ENCODE measurements at places on chromosomes 1 and 21. TPM values are rescaled to one million over a fixed set of nuclear protein-coding genes. Genes with fewer than 3 reads are reported as not detected.

DNA sequence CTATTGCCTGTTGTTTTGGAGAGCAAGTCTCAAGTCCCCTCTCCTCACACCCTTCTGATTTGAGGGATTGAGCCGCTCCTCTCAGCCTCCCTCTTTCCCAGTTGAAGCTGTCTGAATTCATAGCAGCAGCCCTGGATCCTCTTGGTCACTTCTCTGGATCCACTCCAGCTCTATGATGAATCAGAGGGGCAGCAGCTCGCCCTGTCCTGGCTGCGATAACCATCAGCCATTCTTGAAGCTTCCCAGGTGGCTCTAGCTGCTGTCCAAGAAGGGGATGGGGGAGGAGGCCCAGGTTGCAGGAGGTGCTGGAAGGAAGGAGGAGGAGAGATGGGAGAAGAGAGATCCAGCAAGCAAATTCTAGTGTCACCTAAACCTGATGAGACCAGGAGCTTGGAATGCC, 31.3 kb downstream of the WNT4 start:
- no peaks in the 10 kb centered on the region for H3K27me3 ChIP-seq
- H3K36me3 ChIP-seq = peaks cover 34% of the 10 kb centered on the region
- peak overlapping the region; percentile 35 for H3K27ac ChIP-seq
- peaks cover 4% of the 10 kb centered on the region for H3K4me1 ChIP-seq
- no peak overlapping the region for H3K4me3 ChIP-seq

Gene FCRL2
- total RNA-seq = not detected

GRCh38 chr1:72837781-72838180, 555.4 kb upstream of the NEGR1 start:
- H3K36me3 ChIP-seq = no peaks in the 10 kb centered on the region
- H3K4me1 ChIP-seq = no peaks in the 10 kb centered on the region
- no peak for DNase-seq
- H3K4me3 ChIP-seq = no peak overlapping the region
- no peak overlapping the region for H3K27ac ChIP-seq
- H3K27me3 ChIP-seq = no peaks in the 10 kb centered on the region

DNA sequence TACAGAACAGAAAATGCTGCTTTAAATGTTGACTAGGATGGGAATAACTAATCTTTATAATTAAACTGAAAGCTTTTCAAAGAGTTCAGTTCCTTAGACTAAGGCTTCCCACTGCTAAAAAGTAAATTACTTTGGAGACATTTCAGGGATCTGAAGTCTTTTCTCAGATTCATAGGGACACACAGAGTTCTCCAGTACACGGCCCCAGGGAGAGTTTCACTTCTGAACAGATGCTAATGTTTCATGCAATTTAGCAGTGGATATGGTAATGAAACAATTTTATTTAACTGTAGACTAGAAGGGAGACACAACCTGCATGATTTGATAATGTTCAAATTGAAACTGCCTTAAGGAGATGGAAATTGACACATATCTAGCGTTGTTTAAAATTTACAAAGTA, 1282.6 kb downstream of the NCAM2 start:
- H3K27ac ChIP-seq = no peak overlapping the region
- no peaks in the 10 kb centered on the region for H3K27me3 ChIP-seq
- DNase-seq = no peak
- H3K36me3 ChIP-seq = no peaks in the 10 kb centered on the region
- H3K4me3 ChIP-seq = no peak overlapping the region
- no peaks in the 10 kb centered on the region for H3K4me1 ChIP-seq

Gene FCGR2B
- not detected for total RNA-seq

Data from activated T-helper 2 cell treated with anti-CD3 and anti-CD28 coated beads, Interferon-gamma antibody, Interleukin-2, Interleukin-4, amounts not matched to agents 10 μg/mL and 5 μg/mL and 100 μg/mL, durations not matched to agents 14 hours and 24 hours and 36 hours (primary cell).